ENCODE measurements at places on chromosomes 16 and 17.
A peak's percentile ranks its signal among the peaks of the same experiment; 100 is the strongest.

GRCh38 chr16:57964157-57964700 is 6.7 kb downstream of the CNGB1 start:
- no peak for DNase-seq

DNA sequence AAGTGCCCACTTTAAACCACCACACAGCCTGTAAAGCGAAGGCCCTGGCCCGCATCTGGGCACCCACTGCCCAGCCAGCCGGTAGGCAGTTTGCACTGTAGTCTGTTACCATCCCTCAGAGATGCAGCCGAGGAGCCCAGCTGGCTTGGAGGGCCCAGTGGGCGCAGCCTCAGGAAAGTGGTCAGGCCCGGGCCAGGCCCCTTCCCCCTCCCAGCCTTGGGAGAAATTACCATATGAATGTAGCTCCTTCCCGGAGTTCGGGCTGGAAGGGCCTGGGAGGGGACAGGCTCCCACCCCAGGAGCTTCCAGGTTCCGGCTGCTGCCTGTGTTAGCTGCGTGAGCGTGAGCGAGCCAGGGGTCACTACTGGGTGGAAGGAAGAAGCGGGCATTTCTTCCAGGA is 325.4 kb downstream of the SEC14L1 start:
- DNase-seq, result peak; percentile 43

GRCh38 chr16:83338138-83338537 is 469.6 kb upstream of the HSBP1 start:
- DNase-seq, result no peak

DNA sequence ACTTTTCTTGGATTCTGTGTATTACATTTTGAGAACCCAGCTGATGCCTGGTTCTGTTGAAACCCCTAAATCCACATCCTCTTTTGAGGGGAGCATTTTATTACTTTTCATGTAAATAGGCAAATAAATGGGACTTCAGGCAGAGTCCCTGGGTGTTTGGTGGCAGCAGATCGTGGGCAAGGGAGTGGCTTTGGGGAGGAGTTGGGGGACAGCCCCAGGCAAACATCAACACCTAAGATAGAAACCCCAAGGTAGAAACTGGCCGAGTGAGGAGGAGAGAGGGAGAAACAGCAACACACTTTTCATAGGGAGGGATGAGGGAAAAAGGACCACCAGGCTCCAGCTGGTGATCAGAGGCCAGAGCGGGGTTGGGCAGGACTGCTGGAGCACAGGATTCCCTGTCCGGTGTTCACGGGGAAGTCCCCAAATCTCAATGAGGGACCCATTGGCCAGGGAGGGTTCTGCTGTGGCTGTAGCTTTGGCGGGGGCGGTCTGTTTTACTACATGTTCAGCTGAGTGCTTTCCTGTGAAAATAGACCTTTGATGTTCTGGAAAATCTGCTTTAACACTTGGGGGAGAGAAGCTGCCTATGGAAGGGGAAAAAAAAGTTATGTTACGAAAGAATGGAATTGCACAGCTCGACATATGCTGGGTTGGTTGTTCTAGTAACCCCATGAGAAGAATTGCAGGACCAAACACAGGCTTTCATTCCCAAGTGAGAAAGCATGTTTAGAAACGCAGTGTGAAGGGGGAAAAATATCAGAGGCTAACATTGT is 46.6 kb downstream of the MSI2 start:
- DNase-seq, result no peak

- no peak for DNase-seq
Observed at GRCh38 chr16:4376893-4377572, 5.4 kb downstream of the VASN start.

DNA sequence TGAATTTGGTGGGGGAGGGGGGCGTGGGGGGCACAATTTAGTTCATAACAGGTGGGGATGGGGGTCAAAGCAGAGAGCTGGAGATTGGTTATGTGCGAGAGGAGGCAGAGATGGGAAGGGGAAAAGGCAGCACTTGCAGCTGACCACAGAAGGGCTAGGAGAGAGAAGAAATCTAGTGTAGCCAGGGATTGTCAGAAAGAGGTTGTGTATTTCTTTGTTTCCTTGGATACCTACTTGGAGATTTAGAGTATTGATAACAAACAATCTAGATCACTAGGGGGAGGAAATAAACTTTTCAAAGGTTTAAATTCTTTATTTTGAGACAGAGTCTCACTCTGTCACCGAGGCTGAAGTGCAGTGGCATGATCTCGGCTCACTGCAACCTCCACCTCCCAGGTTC is 47.1 kb upstream of the YPEL2 start:
- no peak for DNase-seq

DNA sequence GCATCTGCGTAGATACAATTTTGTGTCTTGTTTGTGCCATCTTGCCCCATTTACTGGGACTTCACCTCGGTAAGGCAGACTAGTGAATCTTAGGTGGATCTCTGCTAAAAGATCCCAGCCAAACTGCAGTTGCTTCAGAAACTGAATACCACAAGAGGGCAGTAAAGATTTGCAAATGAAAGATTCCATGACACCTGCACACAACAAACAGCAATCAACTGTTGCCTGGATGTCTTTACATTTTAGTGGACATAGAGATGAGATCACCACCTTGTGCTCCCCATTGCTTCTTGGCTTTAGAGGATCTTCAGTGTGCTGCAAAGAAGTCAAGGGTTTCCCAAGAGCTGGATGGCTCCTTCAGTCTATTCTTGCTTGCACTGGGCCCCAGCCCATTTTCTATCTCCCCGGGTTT is 119.2 kb upstream of the CACNG5 start:
- no peak for DNase-seq

DNA sequence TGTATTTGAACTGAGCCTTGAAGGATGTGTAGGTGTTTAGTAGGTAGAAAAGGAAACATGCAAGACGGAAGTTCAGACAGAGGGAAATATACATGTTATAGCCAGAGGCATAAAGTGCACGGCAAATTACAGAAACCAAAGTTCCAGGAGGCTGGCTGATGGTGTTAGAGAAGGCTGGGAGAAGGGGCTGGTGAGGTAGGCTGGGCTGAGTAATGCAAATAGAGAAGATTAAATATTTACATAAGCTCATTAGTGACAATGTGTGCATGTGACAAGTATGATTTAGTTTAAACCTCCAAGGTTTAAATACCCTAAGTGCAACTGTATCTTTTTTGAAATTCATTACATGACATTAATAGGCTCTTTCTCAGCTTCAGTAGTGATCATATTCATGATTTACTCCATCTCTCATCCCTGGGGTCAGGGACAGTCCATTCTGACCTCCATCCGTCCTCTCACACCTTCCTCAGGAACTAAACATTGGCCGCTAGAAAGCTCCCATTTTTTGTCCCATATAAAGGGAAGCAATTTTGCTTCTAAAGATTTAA is 399.8 kb upstream of the SALL1 start:
- no peak for DNase-seq

- peak; percentile 81 for DNase-seq
Observed at GRCh38 chr17:51346218-51346982, 86.1 kb downstream of the UTP18 start.

DNA sequence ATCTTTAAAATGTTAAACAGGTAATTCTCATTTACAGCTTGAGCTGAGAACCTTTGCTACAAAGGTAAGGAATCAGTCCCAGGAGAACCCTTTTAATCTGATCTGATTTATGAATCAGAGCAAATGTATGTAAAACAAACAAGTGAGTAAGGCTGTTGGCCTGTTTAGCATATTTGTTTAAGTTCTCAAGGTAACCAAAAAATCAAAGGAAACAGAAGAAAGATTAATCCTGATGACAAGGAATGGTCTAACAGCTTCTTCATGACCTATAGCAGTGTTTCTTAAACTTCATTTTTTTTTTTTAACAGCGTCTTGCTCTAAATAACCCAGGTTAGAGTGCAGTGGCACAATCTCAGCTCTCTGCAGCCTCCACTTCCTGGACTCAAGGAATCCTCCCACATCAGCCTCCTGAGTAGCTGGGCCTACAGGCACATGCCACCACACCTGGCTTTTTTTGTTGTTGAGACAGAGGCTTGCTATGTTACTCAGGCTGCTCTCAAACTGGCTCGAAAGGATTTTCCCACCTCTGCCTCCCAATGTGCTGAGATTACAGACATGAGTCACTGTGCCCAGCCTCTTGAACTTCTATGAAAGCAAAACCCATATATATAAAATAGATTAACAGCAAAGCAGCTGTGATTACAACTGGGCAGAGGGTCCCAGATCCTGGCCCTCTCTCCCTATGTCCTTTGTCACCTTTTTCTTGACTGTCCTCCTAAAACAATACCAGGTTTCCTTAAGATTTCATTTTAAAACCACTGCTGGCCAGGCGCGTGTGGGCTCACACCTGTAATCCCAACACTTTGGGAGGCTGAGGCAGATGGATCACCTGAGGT is 5.1 kb upstream of the JPT1 start:
- DNase-seq, result no peak

- peak; percentile 50 for DNase-seq
Observed at GRCh38 chr17:73232587-73233373, 28.9 kb downstream of the CPSF4L start.

GRCh38 chr16:4087099-4087885 is 28.9 kb downstream of the ADCY9 start:
- no peak for DNase-seq

GRCh38 chr16:4428500-4428899 is 2.8 kb downstream of the DNAJA3 start:
- DNase-seq, result no peak

DNA sequence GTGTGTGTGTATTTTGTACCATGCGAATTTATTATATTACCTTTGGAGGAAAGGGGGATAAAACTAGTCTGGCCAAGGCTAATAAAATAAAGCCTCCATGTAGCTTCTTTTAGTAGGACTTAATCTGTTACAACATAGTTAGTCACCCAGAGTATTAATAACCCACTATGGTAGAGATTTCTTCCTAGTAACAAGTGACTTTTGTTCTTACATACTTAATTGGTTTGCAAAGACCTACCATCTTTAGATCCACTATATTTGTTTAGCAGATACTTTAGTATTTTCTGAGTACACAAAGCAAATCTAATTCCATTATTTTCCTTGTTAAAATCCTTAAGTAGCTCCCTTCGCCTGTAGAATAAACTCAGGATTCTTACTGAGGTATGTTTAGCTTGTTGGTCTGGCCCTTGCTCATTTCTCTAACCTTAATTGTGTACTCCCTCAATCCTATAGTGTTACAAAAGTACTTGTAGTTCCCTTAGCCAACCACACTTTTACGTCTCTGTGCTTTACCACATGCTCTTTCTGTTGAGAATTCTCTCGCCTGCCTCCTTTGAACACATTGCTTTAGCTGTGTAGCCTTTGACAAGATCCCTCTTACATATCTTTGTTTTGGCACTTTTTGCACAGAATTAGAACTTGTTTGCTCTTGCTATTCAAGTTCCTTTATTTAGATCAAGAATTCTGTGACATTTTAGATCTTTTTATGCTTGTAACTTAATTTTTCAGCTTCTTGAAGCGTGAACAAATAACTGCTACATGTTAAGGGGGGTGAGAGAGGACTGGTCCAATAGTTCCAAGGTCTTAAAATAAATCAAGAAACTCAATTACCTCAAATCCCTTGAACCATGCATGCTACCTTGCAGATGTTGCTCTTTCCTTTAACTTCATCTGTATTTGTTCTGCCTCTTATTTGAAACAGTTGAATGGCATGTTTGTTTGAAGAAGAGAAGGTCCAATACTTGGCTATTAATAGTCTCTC is 23.8 kb downstream of the CLTC start:
- DNase-seq, result no peak

- no peak for DNase-seq
Observed at GRCh38 chr16:75382611-75383010, 50.7 kb downstream of the CFDP1 start.

- DNase-seq, result peak; percentile 18
Observed at GRCh38 chr17:36602030-36602748, 806 bp downstream of the MRM1 start.

DNA sequence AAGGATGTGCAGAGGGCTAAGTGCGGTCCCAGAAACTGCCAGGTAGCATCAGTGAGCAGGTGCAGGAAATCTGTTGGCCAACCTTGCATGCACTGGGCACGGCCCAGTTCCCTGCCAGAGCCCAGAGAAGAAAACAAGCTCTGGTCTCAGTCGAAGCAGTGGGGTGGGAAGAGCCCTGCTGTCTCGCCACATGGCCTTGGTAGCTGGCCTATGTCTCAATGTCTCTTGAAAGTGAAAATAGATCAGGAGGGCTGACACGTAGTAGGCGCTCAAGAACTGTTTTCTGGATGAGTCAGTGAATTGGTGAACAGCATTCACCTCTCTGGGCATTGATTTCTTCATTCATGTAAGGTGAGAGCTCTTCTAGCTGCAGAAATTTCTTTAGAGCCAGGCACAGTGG is 90.4 kb downstream of the MARF1 start:
- no peak for DNase-seq

- no peak for DNase-seq
Observed at GRCh38 chr17:32933881-32934280, 5.9 kb downstream of the TMEM98 start.

GRCh38 chr17:28319598-28319935 is 567 bp downstream of the TMEM97 start:
- no peak for DNase-seq

DNA sequence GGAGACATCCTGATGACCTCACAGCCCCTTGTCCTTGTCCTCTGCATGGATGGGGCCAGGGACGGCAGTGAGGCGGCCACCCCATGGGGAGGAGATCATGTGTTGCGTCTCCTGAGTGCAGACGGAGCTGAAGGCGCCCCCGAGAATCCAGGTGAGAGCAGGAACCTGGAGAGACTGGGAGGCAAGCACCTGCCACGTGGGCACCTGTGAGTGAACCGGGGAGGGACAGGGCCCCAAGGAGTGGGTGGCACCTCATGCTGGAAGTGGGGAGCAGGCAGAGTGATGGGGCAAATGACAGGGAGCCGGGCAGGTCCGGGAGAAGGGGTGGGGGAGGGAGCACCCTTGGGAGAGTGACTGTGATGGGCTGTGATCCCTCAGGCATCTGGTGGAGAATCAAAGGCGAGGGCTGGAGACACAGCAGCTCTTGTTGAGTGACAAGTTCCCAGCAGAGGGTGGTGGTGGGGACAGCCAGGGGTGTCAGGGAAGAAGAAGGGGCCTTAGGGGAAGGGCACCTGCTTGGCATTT is 174.3 kb upstream of the CHMP6 start:
- DNase-seq, result no peak

DNA sequence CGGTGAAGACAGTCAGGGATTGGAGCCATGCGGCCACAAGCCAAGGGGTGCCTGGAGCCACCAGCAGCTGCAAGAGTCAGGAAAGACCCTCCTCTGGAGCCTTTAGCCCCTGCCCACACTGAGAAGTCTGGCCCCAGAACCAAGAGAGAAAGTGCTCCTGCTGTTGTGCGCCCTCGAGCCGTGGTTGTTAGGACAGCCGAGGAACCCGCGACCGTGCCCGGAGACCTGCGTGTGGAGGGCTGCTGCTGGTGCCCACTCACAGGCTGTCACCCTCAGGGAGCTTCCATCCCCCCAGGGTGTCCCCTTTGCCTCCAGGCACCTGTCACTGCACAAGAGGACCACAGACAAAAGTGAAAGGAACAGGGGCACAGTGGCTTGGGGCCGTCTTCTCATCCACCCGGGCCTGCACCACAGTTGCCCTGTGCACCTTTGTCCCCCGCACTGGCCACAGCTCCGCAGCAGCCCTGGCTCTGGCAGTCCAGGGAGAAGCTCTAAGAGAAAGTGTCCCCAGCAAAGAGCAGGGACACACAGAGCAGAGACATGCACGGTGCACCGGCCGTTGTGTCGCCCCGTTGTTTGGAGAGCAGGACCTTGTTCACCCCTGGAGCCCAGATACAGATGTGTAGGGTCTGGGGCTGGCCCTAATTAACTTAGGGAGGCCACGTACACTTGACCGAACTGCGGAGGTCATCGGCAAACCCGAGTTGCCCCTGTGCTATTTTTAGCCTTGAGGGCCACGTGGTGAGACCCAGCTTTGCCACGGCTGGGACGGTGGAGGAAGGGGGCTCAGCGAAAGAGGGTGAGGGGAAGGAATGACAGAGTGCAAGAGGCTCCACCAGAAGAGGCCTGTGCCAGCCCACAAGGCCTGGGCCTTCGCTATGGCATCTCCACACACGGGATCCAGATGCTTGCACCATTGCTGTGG is 329.2 kb downstream of the C16orf95 start:
- no peak for DNase-seq

All from head of caudate nucleus (tissue), 42 donors.